Putamen (tissue), 1 donor: ENCODE measurements at places on chromosomes 2 and 18.

- no peak for DNase-seq
These were observed 356.7 kb downstream of the HRH4 start for GRCh38 chr18:24817150-24817549.

- DNase-seq: no peak
These were observed 105.6 kb downstream of the HNRNPLL start for GRCh38 chr2:38496927-38497669.

DNA sequence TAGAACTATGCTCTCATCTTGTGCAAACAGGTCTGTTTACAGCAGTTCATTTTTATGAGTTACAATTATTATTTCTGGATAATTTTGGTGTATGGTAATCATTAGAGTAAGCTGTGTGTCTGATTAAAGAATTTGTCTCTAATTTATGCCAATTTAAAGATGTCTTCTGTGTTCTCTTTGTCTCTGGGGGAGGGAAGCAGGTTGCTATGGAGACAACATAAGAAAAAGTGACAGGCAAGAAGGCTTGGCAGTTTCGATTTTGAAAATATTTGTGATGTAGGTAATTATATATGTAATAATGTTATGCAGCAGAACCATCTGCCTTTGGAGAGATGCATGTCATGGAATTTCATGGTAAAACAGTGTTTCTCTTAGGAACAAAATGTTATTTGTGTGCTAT is 78.2 kb downstream of the SH3RF3 start:
- DNase-seq: no peak

DNA sequence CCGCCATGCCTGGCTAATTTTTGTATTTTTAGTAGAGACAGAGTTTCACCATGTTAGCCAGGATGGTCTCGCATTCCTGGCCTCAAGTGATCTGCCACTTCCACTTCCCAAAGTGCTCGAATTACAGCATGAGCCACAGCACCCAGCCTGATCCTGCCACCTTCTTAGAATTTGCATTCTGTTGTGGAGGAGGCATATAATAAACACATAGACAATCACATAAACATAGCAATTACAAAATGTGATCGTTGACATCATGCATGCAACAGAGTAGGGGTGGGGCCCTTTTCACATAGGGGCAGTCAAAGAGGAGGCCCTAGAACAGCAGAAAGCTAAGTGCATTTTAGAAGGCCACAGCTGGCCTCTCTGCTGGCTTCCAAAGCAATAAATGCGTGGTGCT is 39.9 kb upstream of the TSPYL6 start:
- no peak for DNase-seq

DNA sequence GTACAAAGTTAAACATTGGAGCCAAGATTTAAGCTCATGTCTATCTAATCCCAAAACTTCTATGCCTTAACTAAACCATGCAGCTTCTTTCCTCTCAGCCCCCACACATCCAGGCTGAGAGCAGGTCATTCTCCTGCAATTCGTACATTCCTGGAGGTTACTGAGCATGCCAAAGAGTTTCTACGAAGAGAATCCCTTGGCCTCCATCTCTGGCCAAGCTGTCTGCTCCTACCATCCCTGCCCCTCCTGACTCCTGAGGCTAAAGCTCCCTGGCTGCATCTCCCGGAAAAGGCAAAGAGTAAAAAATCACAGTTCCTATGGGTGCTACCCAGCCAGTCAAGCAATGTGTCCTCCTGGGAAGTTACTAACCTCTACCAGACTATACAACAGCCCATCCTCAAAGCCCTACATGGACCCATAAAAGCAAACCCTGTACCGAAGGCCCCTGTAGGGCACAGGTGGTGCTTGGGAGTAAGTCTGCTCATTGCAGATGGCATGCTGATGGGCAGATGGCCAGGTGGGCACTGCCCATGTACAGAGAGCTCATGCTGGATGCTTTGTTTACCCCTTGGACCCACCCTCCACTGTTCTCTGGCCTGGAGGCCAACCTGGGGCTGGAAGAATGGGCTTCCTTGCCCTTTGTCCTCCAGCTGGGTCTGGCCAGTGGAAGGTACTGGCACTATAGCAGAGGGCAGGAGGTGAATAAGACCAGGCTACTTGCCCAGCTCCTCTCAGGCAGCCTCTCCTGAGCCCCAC is 99.5 kb downstream of the TTC32 start:
- no peak for DNase-seq

DNA sequence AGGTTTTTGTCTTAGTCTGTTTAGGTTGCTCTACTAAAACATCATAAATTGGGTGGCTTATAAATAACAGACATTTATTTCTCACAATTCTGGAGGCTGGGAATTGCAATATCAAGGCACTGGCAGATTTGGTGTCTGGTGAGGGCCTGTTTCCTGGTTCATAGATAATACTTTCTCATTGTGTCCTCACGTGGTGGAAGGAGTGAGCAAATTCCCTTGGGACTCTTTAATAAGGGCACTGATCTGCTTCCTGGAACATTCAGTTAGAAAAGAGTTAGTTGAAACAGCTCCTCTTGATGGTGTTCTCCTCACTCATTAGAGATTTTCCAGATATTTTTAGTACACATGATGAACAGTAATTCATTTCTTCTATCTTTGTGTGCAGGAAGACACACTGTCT is 22.3 kb downstream of the COL4A3 start:
- DNase-seq: no peak
